ENCODE measurements at places on chromosomes 3 and 15.

GRCh38 chr3:192307631-192308030, 419.7 kb downstream of the FGF12 start:
- DNase-seq: no peak

DNA sequence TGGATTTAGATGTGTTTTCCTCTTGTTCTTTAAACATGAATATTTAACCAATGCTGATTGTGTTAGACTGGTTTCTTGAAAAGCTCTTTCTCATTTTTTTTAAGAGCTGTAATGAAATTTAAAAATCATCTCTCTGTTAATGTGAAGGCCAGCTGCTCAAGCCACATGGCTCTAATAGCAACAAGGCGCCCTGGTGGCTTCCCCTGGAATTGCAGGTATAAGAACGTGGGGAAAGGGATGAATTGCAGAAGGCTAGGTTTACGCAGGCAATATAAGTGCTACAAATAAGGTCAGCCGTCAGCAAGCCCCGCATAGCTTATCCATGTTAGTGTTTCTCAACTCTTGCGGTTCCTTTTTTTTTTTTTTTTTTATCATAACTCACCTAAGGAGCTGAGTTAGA, 108.5 kb downstream of the SAMMSON start:
- DNase-seq: no peak

- no peak for DNase-seq
Observed at GRCh38 chr3:12946251-12946648, 104.9 kb upstream of the RPL32 start.

DNA sequence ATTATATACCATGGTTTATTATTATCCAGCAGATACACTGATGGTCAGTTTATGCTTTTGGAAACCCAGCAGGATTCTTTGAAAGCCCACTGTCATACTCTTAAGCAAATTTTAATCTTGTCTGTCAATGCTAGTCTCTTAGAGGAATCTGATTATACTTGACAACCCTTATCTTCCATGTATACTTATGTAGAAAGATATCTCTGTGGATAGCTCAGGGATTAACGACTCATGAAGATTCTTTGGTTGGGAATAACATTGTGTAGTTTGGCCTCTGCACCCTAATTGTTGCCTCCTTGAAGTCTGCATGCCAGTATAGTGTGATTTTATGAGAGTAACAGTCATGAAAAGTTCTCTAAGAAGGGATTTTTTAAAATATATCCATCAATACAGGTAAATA, 33.0 kb downstream of the FILIP1L start:
- DNase-seq: no peak

DNA sequence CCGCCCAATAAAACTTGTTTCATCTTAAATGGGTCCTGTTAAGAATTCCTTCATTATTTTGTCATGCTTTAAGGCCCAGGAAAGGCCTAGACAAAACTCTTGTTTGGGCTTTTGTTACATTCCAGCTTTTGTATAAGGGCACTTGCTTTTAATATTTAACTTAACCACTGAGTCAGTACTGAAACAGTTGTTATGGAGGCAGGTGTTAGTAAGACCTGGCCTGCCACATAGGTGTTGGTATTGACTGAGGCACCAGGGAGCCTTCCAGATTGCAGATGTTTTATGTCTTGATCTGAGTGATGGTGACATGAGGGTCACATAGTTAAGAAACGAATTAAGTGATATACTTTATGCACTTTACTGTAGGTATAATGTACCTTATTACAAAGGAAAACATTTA, 274.9 kb upstream of the TGFBR2 start:
- DNase-seq: no peak

DNA sequence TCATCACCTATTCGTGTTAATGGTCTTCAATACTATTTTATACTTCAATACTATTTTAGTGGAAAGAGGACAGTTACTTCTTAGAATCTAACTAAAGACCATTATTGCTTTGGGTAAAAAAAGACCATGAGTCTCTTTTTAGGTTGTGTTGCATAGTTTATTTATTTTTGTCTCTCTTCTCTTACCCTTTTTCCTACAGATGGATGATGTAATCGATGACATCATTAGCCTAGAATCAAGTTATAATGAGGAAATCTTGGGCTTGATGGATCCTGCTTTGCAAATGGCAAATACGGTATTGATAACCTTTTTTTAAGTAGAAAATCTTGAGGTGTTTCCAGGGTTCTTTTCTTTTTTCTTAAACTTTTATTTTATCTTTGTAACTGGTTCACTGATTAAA, 58.5 kb upstream of the SAMMSON start:
- DNase-seq: no peak

GRCh38 chr3:11245827-11246662, 26.2 kb upstream of the ATG7 start:
- no peak for DNase-seq

GRCh38 chr3:192825216-192825615, 92.4 kb downstream of the MB21D2 start:
- no peak for DNase-seq

Measured in GOT3 (cell line).